ENCODE measurements at places on chromosomes 1 and 21.

GRCh38 chr1:6521536-6521935, 30.1 kb upstream of the PLEKHG5 start:
- DNase-seq, result no peak

GRCh38 chr1:235261243-235261642, 66.7 kb downstream of the ARID4B start:
- no peak for DNase-seq

- no peak for DNase-seq
Observed at GRCh38 chr1:178973652-178974101, 52.0 kb upstream of the FAM20B start.

- DNase-seq, result no peak
Observed at GRCh38 chr1:8461351-8462110, 143.6 kb downstream of the SLC45A1 start.

DNA sequence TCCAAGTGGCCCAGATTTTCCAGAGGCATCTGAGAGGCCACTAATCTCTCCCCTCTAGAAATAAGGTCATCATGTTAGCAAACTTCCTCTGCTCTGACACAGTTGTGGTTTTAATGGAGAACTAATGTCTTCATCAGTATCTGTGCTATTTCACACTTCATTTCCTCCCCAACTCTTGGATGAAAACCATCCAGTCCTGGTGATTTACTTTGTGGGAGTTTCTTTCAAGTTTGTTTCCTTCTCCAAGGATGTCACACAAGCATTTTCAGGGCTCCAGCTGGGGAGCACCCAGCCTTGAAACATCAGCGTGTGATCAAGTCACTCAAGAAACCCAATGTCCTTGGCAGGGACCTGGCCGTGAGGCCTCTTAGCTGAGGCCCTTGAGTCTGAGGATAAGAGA, 38.8 kb downstream of the TBX15 start:
- no peak for DNase-seq

DNA sequence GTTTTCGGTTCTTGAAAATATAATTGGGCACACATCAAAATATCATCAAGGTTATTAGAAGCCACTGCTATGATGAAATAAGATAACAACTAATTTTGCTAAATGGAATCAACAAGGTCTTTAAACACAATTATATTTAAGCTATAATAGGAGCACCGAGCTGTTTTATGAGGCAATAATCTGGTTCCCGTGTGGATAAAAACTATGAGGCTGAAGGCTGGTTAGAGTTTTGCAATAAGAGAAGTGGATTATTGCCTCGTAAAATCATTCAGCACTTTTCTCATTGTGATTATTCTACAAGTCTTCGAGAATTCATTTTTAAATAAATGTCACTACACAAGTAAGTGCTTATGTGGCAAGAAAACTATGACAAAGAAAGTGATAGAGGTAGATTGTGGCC, 975.7 kb upstream of the ADGRL2 start:
- no peak for DNase-seq

DNA sequence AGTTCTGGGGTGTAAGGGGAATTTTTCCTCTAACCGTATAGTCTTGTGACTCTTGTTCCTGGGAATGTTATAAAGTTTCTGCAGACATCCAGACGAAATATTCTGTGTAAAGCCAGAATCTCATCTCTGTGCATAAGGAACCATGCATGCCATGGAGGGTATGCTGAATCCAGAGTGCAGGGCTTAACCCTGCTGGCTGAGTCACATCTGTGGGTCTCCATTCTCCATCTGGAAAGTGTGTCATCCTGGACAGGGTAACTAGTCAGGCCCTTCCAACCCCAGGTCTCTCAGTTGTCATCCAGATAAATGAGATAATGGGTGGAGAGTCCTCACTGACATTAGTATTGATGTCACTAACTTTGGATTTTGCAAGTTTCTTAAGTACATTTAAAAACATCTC, 48.8 kb downstream of the ATP5PO start:
- no peak for DNase-seq

DNA sequence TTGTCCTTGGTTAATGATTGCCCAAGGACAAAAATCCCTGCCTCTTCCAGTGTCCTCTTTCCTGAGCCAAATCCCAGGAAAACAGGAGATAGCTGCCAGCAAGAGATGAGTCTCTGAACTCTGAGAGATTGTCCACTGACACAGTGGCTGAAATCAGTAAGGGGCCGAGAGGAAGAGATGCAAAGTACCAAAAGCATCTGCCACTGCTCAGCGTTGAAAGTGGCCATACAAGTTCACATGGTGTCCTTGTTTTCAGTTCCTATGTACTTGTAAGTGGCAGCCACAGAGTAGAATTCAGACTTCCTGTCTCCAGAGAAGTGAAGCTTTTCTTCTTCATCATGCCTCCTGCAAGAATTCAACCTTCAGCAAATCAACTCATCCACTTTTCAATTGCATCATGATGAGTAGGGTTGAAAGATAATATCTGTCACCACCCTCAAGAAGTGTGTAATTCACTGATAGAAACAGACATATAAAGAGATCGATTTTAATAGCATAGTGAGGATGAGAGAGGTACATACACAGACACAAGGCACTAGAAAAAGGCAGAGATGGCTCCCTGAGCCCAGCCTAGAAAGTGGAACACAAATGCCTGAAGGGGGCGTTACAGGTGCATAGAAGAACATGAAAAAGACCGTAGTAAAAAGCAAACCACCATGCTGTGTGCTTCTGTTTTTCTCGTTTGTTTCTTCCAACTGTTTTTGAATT, 185.8 kb downstream of the MRPL39 start:
- peak; percentile 22 for DNase-seq

GRCh38 chr1:37323486-37324377, 150.6 kb upstream of the ZC3H12A start:
- DNase-seq, result no peak

GRCh38 chr1:227317523-227318015, 723 bp downstream of the CDC42BPA start:
- DNase-seq, result no peak

Data from stimulated activated CD8-positive, alpha-beta memory T cell treated with anti-CD3 and anti-CD28 coated beads, Interleukin-7, amount 100 ng/mL, for 1 hour (primary cell).